ENCODE measurements at places on chromosomes 5 and 9.
A peak's percentile ranks its signal among the peaks of the same experiment; 100 is the strongest.

- DNase-seq = no peak
Measured at GRCh38 chr5:82862711-82863110, 214.5 kb downstream of the TMEM167A start.

- no peak for DNase-seq
Measured at GRCh38 chr5:128681096-128681495, 143.1 kb upstream of the FBN2 start.

GRCh38 chr9:20646656-20647055, 24.4 kb upstream of the MLLT3 start:
- DNase-seq = no peak

DNA sequence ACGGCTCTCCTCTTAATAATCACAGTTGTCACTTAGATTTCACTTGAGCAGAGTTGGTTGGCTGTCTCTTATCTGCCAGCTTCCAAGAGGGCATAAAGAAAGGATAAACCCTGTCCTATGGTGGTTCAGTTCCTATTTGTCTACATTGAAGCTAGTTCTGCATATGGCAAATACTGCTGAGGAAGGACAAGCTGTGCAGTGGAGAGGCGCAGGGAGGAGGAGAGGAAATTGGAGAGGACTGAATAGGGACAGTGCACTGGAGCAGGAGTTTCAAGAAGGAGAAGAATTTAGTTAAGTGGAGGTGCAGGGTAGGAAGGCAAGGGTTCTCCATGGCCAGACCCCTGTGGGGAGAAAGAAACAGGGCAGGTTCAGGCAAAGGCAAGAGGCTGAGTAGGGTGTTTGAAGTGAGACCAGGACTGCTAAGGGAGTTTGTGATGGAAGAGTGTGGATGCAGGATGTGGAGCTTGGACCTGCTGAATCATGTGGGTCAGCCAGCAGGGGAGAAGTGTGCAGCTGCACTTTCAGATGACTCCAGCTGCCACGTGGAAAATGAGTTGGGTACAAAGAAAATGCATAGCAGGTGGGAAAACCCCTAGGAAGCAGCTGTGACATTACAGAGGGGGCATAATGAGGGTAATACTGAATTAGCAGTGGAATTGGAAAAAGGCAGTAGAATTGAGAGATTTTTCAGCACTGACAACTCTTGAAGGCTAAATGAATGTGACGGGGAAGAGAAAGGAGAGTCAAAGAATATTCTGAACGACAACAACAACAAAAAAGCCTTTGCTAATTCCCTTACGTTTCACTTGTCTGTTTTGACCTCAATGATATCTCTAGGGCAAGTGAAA, 66.8 kb downstream of the MAMDC2 start:
- DNase-seq = peak; percentile 59

- no peak for DNase-seq
Measured at GRCh38 chr5:55191165-55191564, 18.2 kb upstream of the CDC20B start.

GRCh38 chr5:112555691-112556090, 136.6 kb upstream of the EPB41L4A start:
- DNase-seq = no peak

DNA sequence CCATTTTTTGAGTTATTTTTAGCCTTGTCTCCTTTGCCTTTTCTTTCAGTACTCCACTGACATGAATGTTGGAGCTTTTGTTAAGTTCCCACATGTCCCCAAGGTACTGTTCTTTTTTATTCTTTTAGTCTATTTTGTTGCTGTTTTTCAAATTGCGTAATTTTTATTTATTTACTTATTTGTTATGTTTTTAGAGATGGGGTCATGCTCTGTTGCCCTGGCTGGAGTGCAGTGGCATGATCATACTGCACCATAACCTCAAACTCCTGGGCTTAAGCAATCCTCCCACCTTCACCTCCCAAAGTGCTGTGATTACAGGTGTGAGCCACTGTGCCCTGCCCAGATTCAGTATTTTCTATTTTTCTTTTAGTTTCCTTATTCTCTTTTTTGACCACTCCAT, 5.4 kb upstream of the PCDHA1 start:
- DNase-seq = no peak

- no peak for DNase-seq
Measured at GRCh38 chr5:171750311-171750788, 35.3 kb upstream of the SMIM23 start.

DNA sequence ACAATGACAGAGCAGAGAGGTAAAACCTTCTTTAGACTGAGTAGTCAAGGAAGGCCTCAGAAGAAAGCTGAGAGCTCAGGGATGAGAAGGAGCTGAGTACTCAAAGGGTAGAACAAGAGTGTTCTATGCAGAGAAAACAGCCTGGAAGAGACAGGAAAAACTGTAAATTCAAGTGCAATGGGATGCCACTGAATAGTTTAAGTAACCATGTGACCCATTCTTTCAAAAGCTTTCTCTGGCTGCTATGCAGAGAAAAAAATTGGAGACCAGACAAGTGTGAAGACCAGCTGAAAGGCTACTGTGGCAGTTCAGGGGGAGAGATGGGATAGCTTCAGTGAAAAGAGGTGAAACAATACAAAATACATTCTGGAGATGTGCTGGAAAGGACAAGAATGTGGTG, 61.3 kb upstream of the RNF38 start:
- no peak for DNase-seq

DNA sequence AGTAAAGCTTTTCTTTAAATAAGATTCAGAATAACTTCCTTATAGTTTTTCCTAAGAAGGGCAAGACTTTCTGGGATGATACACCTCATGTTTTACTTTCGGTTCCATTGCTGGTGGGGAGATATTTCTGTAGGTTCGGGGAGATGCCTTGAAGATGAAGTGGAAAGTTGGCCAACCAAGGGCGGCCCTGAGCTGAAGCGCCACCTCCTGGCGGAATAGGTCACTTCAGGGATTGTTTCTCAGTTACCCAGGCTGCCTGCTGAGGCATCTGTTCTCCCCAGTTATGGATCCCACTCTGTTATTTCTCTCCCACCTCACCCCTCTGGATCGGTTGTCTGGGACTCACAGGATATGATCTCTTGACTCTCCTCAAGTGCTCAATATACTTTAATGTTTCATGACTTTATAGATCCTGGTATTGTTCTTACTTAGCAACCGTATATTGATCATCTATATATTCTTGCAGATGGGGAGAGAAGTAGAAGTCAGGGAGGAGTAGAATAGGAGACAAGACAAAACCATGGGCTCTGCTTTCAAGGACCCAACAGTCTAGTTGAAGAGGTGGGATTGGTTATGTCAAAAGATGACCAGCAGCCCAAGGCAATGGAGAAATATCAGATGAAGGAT, 23.4 kb downstream of the MEGF10 start:
- no peak for DNase-seq

DNA sequence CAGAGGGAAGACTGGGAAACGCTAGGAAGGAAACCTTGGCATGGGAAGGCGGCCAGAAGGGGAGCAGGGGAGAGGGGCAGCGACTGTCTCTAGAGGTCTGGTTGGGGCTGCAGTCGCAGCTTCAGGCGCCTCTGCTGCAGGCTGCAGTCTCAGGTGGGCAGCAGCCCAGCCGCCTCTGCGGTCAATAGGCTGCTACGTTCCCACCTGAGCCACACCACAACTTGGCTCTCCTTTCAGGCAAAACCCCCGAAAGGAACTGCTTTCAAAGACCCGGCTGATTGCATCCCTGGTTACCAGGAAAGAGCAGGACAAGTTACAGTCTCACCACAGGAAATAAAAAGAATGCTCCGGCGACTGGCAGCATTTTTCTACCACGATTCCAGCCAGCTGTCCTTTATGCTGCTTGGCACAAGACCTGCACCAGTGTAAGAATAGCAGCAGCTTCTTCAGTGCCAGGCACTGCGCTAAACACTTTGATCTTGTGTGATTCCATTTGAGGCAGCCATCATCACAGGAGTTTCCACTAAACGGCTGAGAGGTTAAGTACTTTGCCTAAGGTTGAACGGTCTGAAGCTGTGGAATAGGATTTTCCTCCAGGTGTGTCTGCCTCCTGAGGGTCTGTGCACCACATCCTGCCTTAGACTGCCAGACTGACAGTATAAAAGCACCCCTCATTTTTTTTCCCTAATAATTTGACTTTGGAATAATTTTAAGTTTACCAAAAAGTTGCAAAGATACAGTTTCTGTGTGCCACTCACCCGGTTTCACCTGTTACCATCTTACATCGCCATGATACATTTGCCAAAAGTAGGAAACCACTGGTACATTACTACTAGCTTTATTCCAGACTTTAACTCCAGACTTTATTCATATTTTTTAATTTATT, 7.5 kb downstream of the RPS14 start:
- DNase-seq = no peak

DNA sequence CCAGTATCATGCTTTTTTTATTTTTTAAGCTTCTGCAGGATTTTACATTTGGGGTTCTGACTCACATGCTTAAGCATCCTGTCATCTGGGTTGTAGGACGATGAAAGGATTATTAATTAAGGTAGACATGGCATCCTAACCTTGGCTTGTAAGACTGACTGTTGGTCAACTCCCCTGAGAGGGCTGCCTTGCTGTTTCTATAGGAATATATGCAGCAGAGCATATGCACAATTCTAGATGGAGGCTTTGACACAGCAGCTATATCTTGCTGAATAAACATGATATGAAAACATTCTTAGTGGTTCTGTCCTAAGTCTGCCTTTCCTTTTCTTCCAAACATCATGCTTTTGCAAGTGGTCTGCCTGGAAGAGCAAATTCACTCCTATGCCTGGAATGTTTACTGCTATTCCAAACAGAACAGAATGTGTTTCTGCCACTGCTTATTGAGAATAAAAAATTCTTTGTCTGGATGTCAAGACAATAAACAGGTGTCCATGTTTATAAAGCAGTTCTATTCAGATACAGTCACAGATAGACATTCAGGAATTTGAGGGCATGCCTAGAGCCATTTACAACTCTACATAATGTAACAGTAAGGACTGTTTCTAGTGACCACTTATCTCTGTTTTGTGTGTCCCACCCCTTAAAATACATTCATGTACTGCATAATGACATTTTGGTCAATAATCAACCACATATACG, 166.2 kb upstream of the PPP2R2B start:
- DNase-seq = no peak

GRCh38 chr5:95913663-95914062, 48.0 kb downstream of the ELL2 start:
- no peak for DNase-seq

DNA sequence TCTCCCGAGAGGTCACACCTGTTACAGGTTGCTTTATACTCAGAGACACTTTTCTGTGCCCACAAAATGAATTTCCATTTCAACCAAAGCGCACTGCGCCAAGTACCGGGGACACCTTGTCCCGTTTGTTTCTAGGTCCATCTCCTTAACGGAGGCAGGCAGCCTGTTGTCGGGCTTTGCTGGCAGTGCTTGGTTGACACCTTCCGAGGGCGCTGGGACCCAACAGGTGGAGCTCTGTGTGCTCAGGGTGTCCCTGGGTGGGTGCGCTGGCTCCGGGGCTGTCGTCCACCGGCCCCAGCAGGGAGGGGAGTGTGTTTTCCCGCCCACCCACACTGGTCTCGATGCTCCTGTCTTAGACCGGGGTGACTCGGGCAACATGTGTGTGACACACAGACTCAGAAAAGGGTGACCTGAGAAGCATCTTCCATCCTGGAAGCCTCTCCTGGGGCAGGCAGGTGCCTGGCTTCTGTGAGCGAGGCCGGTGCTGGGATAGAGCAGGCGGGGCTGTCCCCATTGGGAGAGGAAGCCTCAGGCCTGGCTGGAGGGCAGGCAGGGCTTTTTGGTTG, 8.5 kb downstream of the RNU6ATAC start:
- DNase-seq = no peak

- DNase-seq = no peak
Measured at GRCh38 chr5:107195890-107196395, 474.8 kb downstream of the EFNA5 start.

- DNase-seq = peak; percentile 44
Measured at GRCh38 chr9:116087751-116088194, 65.8 kb upstream of the PAPPA start.

DNA sequence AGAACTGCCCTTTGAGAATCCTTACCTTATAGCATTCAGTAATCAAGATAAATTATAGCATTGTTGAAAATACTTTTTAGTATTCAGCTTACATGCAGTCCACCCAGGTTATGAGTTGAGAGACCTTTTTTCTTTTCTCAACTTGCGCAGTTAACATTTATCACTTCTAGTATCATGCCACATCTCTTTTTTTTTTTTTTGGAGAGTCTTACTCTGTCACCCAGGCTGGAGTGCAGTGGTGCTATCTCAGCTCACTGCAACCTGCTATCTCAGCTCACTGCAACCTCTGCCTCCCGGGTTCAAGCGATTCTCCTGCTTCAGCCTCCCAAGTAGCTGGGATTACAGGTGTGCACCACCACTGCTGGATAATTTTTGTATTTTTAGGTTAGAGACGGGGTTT, 29.0 kb downstream of the LRRC70 start:
- no peak for DNase-seq

DNA sequence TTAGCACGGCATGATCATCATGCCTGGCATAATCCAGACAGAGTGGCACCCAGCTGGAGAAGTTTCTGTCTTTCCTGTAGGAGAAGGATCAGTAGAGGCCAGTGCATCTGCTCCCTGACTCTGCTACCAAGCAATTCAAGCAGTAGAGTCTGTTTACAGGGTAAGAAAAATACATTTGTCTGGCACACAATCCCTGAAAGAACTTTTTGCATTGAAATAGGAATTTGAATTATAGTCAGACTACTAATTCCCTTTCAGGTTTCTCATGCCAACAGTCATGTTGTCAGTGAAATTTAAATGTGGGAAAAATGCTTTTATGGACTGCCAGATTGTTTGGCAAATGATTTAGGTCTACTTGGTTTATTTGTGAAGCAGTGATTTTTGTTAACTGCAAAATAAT, 125.6 kb downstream of the RAB3C start:
- no peak for DNase-seq

GRCh38 chr5:147859962-147860640, 18.4 kb upstream of the SCGB3A2 start:
- no peak for DNase-seq

DNA sequence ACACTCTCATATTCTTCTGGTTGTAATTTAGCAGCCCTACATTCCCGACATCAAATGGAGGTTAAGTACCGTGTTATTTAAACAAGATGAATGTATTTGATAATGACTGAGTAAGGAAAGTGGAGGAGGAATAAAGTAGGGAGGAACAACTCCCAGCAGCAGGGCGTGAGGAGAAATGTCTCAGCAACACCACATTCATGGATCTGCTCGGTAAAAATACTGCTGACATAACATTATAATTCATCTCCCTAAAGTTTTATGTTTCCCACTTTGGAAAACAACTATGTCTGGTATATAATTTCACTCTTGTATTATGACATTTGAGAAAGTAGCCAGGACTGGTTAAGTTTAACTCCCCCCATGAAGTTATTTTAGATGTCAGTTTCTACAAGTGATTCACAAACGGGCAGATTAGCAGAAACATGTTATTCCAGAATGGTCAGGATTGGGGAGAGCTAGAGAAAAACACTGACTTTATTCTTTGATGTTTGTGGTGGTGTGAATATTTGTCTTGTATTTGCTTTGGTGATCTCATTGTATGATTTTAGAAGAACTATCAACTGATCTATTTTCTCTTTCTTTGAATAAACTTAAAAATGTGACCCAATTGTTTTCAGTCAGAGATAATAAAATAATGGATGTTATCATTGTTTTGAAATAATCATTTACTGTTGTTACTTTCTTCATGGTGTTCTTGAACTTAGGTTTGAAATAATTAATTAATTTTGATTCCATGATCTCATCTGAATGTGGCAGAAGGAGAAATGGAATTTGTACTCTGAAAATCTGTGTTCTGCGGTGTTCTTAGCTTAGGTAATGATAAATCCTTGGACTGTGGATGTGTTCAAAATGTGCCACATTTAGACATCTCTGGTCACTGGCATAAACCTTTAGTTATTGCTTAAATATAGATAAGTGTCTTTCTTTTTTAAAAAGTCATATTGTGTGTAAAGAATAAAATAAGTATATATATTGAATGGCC, 303.6 kb upstream of the ZNF608 start:
- DNase-seq = no peak

- DNase-seq = no peak
Measured at GRCh38 chr5:16074358-16074757, 105.2 kb downstream of the MARCHF11 start.

Data from NCI-H2171 (cell line).